ENCODE measurements at places on chromosomes 1 and 21. TPM values are rescaled to one million over a fixed set of nuclear protein-coding genes. Genes with fewer than 3 reads are reported as not detected.

- H3K27me3 ChIP-seq: no peaks in the 10 kb centered on the region
- no peaks in the 10 kb centered on the region for H3K36me3 ChIP-seq
- no peaks in the 10 kb centered on the region for H3K4me1 ChIP-seq
- H3K4me3 ChIP-seq: no peak overlapping the region
- DNase-seq: no peak
Measured at GRCh38 chr1:222930070-222930469, 115.2 kb downstream of the DISP1 start.

GRCh38 chr1:11051781-11052511, 4.9 kb upstream of the MASP2 start:
- H3K36me3 ChIP-seq: no peaks in the 10 kb centered on the region
- DNase-seq: no peak
- H3K27ac ChIP-seq: no peak overlapping the region
- H3K27me3 ChIP-seq: no peaks in the 10 kb centered on the region
- no peak overlapping the region for H3K4me3 ChIP-seq

- H3K4me1 ChIP-seq: no peaks in the 10 kb centered on the region
- H3K36me3 ChIP-seq: no peaks in the 10 kb centered on the region
- H3K4me3 ChIP-seq: no peak overlapping the region
- no peak for DNase-seq
- no peak overlapping the region for H3K27ac ChIP-seq
Measured at GRCh38 chr1:201359873-201360210, 17.6 kb downstream of the TNNT2 start.

The TUFT1 gene
- 21.2 TPM for total RNA-seq

The ADAMTS5 gene
- total RNA-seq: 34.4 TPM

The FCGR1A gene
- 2.8 TPM for total RNA-seq
